T-helper 2 cell treated with Interferon-gamma antibody and Interleukin-4, amounts not matched to agents 5 μg/mL and 100 μg/mL, for 36 hours (primary cell): ENCODE measurements at places on chromosomes 4 and X.

DNA sequence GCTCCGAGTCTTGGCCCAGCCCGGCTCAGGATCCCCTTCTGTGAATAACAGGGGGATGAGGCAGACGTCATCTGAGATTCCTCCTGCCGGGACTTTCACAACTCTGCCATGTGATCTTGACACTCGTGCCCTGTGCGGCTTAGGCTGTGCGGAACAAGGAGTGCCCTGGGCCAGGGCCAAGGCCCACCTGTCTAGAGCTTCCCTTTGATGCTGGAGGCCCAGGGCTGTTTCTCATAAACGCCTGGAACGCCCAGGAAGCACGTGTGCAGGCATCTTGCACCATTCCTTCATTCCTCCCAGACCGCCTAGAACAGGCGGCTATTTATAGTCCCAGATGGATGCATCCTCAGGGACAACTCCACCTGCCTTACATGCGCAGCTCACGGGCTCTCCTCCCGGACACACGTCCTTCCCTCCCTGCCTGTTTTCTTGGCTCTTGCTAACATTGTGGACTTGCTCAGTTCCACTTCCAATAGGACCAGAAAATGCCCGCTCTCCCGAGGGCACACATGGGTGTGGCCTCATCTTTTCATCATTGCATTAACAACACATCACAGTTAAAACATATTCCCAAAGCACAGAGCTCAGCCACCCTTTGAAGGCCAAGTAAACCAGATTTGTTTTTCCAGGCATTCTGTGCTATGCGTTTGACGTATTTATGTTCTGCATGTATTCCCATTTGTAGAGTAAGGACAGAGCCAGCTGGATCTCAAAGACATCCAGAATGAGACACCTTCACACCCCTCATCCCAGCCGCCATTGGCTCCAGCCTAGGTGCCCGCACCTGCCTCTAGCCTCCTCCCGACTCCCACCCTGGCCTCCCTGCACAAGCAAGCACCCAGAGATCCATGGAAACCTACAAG is 57.2 kb downstream of the ABLIM2 start:
- no peaks in the 10 kb centered on the region for H3K36me3 ChIP-seq
- H3K27me3 ChIP-seq = no peaks in the 10 kb centered on the region
- no peaks in the 10 kb centered on the region for H3K4me1 ChIP-seq
- no peak for DNase-seq
- H3K4me3 ChIP-seq = no peak overlapping the region

DNA sequence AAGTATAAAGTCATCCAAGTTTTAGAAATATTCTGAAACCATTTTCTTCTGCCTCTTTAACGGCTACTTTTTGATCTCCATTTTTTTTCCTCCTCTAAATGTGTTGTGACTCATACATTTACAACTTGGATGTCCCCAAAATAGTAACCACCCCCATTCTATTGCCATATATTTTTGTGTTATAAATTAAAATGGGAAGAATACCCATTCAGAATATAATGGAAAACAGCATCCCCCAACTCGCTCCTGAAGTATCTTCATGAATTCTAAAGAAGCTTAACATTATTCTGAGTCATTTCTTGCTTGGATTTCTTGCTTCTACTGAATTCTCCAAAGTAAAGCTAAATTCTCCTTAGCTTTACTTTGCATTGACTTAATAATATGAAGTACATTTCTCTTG is 92.0 kb upstream of the PTPN13 start:
- DNase-seq = no peak
- no peaks in the 10 kb centered on the region for H3K36me3 ChIP-seq
- H3K27me3 ChIP-seq = peaks cover 30% of the 10 kb centered on the region
- H3K4me3 ChIP-seq = no peak overlapping the region

DNA sequence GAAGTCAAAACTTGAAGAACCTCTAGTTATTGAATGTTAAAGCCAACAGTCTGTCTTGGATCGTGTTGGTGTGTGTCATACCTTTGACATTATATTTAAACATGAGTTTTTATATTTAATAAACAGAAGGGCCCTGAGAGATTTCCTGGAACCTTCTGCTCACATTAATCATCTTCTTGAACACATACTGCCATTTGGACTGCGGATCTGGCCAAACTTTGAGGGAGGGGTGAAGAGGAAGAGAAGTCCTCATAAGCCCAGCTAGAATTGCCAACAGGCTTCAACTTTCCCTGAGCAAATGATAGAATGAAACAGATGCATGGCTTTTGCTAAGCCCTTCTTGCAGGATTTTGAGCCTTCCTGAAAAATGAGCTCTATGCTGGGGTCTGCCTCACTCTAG is 27.4 kb downstream of the CCKAR start:
- H3K36me3 ChIP-seq = no peaks in the 10 kb centered on the region
- no peak overlapping the region for H3K4me3 ChIP-seq
- H3K27ac ChIP-seq = no peak overlapping the region
- DNase-seq = no peak
- H3K27me3 ChIP-seq = peaks cover 3% of the 10 kb centered on the region

DNA sequence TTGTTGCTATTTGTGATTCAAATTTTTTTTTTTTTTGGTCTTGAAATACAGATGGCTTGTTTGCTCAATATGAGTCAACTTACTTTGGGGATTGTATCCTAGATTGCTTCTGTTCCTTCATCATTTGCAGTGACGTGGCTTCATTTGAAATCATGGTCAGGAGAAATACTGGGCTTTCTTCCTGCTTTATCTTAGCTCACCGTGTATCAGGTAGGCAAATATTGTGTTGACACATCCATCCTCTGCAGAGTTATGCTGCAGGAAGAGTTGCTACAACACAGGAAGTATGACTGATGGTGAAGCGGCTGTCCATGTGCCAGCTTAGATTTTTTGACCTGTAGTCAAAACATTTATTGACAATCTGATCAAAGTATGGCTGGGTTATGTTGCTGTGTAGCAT is 232.2 kb downstream of the C4orf33 start:
- no peak overlapping the region for H3K4me3 ChIP-seq
- H3K4me1 ChIP-seq = no peaks in the 10 kb centered on the region
- DNase-seq = no peak

DNA sequence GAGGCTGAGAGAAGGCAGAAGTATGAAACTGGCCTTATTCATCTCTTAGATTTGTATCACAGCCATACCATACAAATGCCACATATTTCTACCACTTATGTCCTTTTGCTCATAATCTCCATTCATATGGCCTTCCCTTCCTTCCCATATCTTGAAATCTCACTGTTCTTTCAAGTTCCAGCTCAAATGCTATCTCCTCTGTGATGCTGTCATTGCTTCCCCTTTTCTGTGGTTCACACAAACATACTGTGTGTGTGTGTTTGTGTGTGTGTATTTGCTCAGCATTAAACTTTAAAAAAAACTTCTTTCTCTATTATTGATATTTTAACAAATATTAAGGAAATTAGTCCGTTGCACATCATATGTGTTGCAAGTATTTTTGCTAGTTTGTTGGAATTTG is 26.7 kb downstream of the PHKA1 start:
- no peak overlapping the region for H3K4me3 ChIP-seq
- no peak overlapping the region for H3K27ac ChIP-seq
- no peaks in the 10 kb centered on the region for H3K27me3 ChIP-seq
- DNase-seq = no peak
- peaks cover 3% of the 10 kb centered on the region for H3K36me3 ChIP-seq

GRCh38 chr4:69576251-69576877 is 63.1 kb downstream of the UGT2A2 start:
- no peaks in the 10 kb centered on the region for H3K4me1 ChIP-seq
- H3K27me3 ChIP-seq = no peaks in the 10 kb centered on the region
- H3K27ac ChIP-seq = no peak overlapping the region
- no peak for DNase-seq

DNA sequence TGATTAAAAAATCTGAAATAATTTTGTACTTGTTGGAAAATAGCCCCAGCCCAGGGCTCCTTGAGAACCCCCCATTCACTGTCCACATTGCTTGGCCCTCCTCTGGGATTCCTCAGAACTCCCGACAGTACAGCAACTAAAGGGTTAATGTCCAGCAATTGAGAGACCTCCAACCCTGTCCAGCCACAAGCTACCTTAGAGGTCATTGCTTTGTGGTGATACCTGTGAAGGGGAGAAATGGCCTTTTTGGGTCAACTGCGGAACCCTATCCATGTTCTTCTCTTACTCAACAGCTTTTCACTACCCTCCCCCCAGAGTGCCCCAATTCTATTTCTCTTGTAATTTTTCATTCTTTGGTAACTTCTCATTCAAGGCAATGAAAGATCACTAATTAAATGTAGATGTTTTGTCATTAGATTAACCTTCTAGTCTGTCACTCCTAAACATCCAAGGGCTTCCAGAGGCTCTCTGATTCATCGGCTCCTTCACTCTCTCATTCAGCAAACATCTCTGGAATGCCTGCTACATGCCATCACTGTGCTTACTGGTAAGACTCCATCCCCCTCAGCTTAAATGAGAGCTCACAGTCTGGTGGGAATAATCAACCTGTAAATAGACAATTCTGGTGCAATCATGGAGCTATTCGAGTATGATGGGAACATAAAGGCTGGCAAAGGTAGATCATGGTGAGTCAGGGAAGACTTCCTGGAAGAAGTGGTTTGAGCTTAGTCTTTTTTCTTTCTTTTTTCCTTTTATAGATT is 241.4 kb upstream of the PGRMC2 start:
- no peak overlapping the region for H3K4me3 ChIP-seq
- H3K27me3 ChIP-seq = peaks cover 10% of the 10 kb centered on the region
- H3K4me1 ChIP-seq = no peaks in the 10 kb centered on the region
- no peak overlapping the region for H3K27ac ChIP-seq

DNA sequence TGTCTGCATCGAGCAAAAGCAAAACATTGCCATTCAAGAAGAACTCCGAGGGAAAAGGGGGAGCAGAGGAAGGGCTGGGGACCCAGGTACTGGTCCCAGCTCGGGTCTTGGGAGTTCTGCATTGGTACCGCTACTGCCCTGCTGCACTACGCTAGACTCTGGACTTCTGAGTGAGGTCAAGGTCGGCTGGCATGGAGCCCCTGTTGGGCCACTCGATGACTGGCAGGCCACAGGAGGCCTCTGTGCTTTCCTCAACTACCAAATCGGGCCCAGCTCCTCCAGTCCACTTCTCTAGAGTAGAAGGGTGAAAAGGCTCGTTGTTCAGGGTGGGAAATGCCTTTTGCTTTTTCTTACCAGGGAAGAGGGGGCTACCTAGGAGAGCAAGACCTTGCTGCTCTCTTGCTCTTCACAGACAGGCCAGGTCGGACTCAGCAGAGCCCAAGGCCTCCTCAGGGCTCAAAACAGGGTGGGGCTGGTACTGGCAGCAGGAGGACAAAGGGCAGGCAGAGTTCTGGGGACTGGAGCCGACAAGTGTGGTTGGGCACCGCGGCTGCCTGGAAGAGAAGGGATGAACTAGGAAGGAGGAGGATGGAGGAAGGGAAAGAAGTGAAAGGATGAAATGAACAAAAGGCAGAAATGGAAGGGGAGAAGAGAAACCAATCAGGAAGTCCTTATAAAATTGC is 8.9 kb upstream of the IRAK1 start:
- no peak overlapping the region for H3K4me3 ChIP-seq
- H3K27me3 ChIP-seq = no peaks in the 10 kb centered on the region
- peak overlapping the region; percentile 41 for H3K27ac ChIP-seq

GRCh38 chr4:64409300-64409699 is at the start of gene TECRL:
TECRL (minus strand) TSS chr4:64409450; CDS start chr4:64409351, 99 bp downstream.
- DNase-seq = no peak
- no peak within 1 kb of the TSS for H3K4me3 ChIP-seq
- H3K27me3 ChIP-seq = no peaks in the 10 kb centered on the region
- H3K27ac ChIP-seq = no peak within 1 kb of the TSS
- H3K4me1 ChIP-seq = no peaks in the 10 kb centered on the region

DNA sequence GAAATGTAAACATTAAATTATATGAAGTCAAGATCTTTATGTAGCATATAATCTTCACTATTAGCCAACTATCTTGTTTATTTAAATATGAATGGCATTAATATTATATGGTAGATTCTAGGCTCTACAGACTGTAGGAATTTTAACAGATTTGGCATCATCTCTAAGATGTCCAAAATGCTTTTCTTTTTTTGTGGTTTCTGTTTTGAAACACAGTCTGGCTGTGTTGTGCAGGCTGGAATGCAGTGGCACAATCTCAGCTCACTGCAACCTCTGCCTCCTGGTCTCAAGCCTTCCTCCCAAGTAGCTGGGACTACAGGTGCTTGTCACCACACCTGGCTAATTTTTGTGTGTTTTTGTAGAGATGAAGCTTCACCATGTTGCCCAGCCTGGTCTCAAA is 76.2 kb downstream of the ELOVL6 start:
- H3K36me3 ChIP-seq = peaks cover 19% of the 10 kb centered on the region
- no peak overlapping the region for H3K4me3 ChIP-seq
- H3K27ac ChIP-seq = no peak overlapping the region
- no peak for DNase-seq

- no peak for DNase-seq
- no peaks in the 10 kb centered on the region for H3K36me3 ChIP-seq
- no peak overlapping the region for H3K4me3 ChIP-seq
- H3K27ac ChIP-seq = no peak overlapping the region
- no peaks in the 10 kb centered on the region for H3K27me3 ChIP-seq
- no peaks in the 10 kb centered on the region for H3K4me1 ChIP-seq
Observed at GRCh38 chrX:27964432-27964831, 16.8 kb downstream of the DCAF8L1 start.

GRCh38 chr4:151678048-151678872 is 82.5 kb downstream of the GATB start:
- no peak overlapping the region for H3K27ac ChIP-seq
- H3K4me1 ChIP-seq = no peaks in the 10 kb centered on the region
- no peak overlapping the region for H3K4me3 ChIP-seq
- H3K36me3 ChIP-seq = no peaks in the 10 kb centered on the region
- DNase-seq = no peak

GRCh38 chr4:124061413-124061812 is 651.1 kb downstream of the ANKRD50 start:
- no peak for DNase-seq
- no peak overlapping the region for H3K27ac ChIP-seq
- no peak overlapping the region for H3K4me3 ChIP-seq
- no peaks in the 10 kb centered on the region for H3K27me3 ChIP-seq

- DNase-seq = no peak
- no peak overlapping the region for H3K4me3 ChIP-seq
- H3K4me1 ChIP-seq = no peaks in the 10 kb centered on the region
- no peaks in the 10 kb centered on the region for H3K27me3 ChIP-seq
Observed at GRCh38 chrX:108268434-108269080, 169.7 kb downstream of the COL4A6 start.

DNA sequence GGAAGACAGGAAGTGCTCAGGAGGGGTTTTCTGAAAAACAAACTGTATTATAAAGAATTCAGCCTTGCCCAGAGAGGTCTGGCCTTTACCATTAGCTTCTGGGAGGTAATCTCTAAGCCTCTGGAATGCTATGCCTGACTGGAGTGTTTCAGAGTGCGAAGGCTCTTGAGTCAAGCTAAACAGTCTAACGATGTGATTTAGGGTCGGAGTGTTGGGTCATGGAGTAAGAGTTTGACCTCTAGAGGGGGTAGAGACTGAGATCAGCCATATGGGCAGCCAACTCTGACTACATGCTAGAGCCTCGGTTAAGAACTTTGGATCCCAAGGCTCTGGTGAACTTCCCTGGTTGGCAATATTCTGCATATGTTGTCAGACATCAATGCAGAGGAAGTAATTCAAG is 15.0 kb downstream of the BOD1L1 start:
- no peaks in the 10 kb centered on the region for H3K27me3 ChIP-seq
- peaks cover 51% of the 10 kb centered on the region for H3K36me3 ChIP-seq
- no peak overlapping the region for H3K4me3 ChIP-seq
- DNase-seq = no peak
